ENCODE measurements at places on chromosomes 1 and 21.

GRCh38 chr1:46295306-46295705, 8.1 kb downstream of the LRRC41 start:
- no peak for DNase-seq

DNA sequence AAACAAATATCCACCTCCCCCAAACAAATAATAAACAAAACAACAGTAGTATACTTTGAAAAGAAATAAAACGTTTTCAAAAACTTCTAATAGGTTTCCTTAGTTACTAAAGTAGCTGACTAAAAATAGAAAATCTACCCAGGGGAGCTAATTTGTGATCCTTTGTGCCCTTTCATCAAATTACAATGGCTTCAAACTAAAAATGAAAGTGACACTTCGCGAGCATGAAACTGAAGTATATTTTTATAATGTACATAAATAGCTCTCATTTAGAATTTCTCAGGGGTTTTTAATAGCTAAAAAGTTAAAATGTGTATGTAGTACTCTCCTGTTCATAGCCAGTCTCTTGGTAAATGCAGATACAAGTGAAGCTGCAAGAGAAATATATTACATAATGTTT, 78.4 kb downstream of the BRINP3 start:
- DNase-seq = no peak

- DNase-seq = no peak
Measured at GRCh38 chr1:114344656-114345055, 166.3 kb downstream of the TRIM33 start.

- no peak for DNase-seq
Measured at GRCh38 chr1:201038186-201038876, 14.8 kb upstream of the KIF21B start.

GRCh38 chr1:201145132-201145531, 9.1 kb downstream of the TMEM9 start:
- no peak for DNase-seq

GRCh38 chr1:3727042-3727824, 25.0 kb upstream of the CCDC27 start:
- DNase-seq = no peak

- DNase-seq = no peak
Measured at GRCh38 chr1:115647919-115648650, 6.3 kb downstream of the VANGL1 start.

- DNase-seq = no peak
Measured at GRCh38 chr1:115524236-115524635, 117.5 kb upstream of the VANGL1 start.

DNA sequence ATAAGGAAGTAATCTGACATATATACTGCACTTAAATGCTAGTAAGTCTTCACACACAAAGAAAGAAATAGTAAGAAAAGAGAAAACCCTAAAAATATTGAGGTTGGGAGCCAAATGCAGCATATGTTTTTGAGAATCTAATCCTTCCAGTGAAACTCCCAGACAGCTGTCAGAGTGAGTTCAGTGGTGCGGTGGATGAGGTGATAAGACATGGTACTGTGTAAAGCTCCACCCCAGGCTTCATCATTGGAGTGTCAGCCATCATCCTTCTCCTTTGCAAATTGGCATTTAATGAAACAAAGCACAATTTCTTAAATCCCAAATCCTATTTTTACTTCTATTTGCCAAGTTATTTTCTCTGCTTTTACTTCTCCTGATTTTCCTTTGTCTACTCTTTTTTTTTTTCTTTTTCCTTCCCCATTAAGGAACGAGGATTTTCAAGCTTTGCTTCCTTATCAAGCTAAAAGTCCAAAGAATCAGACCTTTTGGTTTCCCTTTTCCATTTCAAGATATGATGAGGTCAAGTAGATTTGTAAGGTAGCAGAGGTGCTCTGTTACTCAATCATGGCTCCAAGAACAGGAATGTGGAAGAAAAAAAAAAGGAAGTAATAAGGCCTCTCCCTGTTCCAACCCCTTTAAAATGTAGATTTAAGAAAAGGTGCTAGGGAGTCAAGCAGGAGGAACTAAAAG, 343.3 kb downstream of the SETD4 start:
- no peak for DNase-seq

- DNase-seq = no peak
Measured at GRCh38 chr1:159848326-159848725, 14.1 kb downstream of the VSIG8 start.

GRCh38 chr21:45167796-45168222, 93.4 kb downstream of the ADARB1 start:
- DNase-seq = peak; percentile 78

- peak; percentile 37 for DNase-seq
Measured at GRCh38 chr1:223776075-223776814, 63.9 kb downstream of the CAPN2 start.

- DNase-seq = no peak
Measured at GRCh38 chr1:113675302-113675701, 84.0 kb downstream of the PHTF1 start.

- DNase-seq = no peak
Measured at GRCh38 chr1:151495316-151495715, 15.9 kb upstream of the CGN start.

GRCh38 chr1:154973344-154974101, 958 bp upstream of the CKS1B start:
- peak; percentile 97 for DNase-seq

DNA sequence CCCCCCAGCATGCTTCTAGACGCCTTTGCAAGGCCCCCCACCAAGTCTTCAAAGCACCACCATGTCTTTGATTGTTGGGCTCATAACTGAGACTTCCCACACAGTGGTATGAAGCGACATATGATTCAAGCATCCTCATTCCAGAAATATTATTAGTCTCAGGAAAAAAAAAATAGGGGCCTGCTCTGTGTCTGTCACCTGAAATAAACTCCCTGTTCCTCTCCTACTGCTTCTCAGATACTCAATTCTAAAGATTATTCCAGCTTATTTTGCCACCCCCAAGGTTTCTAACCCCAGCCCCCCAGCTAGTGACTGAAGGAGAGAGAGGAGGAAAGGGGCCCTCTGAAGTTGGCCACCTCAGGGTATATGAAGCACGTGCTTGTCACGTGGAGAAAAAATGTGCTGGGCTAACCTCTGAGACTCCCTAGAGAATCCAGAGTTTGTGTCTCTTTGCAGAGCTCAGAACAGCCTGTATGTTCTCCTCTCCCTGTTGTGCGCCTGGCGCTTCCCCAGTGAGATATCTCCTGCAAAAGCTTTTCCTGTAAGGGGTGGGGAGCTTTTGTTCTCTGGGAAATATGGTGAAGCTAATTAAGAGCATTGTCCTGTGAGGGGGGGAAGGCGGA, 35.9 kb upstream of the RASAL2 start:
- peak; percentile 68 for DNase-seq

DNA sequence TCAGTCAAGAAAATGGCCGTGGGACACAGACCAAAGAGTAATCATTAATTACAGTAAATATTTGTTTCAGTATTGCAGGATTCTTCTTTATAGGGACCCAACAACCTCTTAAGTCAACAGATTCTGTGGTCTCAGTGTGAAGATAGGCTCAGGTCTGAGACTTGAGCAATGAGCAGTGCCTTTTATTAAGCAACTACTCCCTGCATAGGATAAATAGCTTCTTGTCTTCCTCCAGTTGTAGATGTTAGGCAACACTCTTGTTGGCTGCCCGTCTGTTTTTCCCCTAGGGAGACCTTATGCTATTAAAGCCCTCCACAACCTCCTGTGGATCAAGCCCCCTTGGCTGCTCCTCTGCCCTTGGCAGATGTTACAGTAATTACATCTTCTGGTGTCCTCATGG, 1.8 kb upstream of the OMA1 start:
- no peak for DNase-seq

DNA sequence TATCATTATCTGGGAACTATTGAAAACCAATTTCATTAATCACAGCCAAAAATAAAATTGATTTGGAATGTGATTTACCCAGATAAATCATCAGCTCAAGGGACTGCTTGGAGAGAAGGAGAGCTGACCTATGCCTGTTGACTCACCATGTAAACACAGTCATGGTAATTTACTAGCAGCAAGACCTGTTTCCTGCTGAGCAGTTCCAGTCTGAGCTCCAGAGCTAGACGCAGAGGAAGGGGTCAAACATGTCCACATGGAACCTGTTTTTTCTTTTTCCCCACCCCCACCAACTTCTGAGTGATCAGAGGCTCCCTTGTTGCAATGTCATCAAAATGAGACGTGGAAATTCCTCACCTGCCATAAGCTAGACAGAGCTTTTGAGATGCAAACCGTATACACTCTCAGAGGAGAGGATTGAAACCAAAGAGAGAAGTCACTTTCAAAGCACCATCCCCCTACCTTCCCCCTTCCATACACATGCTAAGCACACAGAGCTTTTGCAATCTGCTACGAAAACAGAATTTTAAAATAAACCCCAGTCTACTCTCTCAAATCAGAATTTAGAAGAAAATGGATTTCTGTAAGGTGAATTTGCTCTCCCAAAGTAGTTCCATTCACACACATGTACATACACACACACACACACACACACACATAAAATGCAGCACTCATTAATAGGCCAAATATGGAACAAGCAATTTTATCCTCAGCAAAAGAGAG, 55.9 kb upstream of the PTGFRN start:
- DNase-seq = peak; percentile 57

GRCh38 chr21:41167348-41168342, at the start of gene BACE2:
BACE2 (plus strand) TSS chr21:41168160; CDS start chr21:41168264, 104 bp downstream.
- DNase-seq = peak; percentile 71

GRCh38 chr21:42424914-42425541, 21.3 kb downstream of the UBASH3A start:
- DNase-seq = no peak

DNA sequence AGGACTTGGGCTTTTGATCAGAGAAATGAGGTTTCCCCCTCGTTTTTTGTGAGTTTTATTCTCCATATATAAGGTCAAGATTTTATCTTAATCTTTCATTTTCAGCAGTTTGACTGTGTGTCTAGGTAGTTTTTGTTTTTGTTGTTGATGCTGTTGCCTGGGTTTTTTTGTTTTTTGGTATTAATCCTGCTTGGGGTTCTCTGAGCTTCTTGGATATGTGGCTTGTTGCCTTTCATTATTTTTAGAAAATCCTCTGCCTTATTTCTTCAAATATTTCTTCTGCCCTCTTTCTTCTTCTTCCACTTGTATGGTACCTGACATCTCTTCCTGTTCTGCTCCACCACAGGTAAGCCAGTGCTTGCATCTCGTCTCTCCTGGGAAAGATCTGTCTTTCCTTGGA, 25.0 kb downstream of the EFCAB7 start:
- DNase-seq = no peak

- DNase-seq = no peak
Measured at GRCh38 chr1:66833112-66833511, 32.0 kb upstream of the INSL5 start.

GRCh38 chr1:110250008-110250407, 39.9 kb downstream of the KCNC4 start:
- DNase-seq = no peak

GRCh38 chr1:162094271-162094670, 24.8 kb downstream of the NOS1AP start:
- no peak for DNase-seq

GRCh38 chr1:210633636-210634035, 304.9 kb downstream of the HHAT start:
- DNase-seq = no peak

- no peak for DNase-seq
Measured at GRCh38 chr1:112868191-112868590, 87.8 kb downstream of the SLC16A1 start.

GRCh38 chr1:182965861-182966260, 12.9 kb upstream of the SHCBP1L start:
- no peak for DNase-seq

DNA sequence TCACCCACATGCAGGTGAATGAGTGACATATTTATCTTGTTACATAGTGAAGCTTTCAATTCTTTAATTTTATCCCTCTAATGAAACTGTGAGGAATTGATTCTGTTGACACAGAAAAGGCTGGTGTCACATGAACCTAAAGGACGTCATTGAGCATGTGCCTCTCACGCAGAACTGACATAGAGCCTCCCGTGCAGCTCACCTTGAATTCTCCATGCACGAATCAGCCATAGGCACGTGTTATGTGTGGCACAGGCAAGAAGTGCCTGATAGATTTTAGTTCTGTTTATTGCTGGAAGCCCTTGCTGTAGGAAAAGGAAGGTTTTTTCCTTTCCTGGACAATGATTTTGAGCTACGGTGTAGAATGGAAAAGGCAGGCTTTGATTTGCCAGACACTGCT, 11.3 kb downstream of the ADARB1 start:
- DNase-seq = no peak

- no peak for DNase-seq
Measured at GRCh38 chr1:173222149-173223030, 15.3 kb upstream of the TNFSF4 start.

- DNase-seq = no peak
Measured at GRCh38 chr1:234696148-234696576, 86.2 kb upstream of the IRF2BP2 start.

DNA sequence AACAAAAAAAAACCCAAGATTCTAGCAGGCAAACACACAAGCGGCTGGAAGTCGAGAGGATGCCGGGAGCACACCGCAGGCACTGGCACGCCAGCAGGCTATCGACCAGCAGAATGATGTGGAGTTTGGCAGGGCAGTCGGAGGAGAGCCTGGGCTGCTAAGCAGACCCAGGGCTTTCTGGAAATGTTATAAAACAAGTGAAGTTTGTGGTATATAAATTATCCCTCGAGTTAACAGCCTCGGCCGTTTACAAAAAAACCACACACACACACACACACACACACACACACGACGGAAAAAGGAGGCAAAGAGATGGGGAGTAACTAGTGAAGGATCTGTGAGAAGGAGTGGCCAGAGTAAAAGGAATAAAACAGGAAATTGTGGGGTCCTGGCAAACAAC, 87.2 kb upstream of the IVNS1ABP start:
- DNase-seq = peak; percentile 34

Data from fibroblast of gingiva (primary cell).